ENCODE measurements at places on chromosomes 5 and 9. TPM values are rescaled to one million over a fixed set of nuclear protein-coding genes. Genes with fewer than 3 reads are reported as not detected.

DNA sequence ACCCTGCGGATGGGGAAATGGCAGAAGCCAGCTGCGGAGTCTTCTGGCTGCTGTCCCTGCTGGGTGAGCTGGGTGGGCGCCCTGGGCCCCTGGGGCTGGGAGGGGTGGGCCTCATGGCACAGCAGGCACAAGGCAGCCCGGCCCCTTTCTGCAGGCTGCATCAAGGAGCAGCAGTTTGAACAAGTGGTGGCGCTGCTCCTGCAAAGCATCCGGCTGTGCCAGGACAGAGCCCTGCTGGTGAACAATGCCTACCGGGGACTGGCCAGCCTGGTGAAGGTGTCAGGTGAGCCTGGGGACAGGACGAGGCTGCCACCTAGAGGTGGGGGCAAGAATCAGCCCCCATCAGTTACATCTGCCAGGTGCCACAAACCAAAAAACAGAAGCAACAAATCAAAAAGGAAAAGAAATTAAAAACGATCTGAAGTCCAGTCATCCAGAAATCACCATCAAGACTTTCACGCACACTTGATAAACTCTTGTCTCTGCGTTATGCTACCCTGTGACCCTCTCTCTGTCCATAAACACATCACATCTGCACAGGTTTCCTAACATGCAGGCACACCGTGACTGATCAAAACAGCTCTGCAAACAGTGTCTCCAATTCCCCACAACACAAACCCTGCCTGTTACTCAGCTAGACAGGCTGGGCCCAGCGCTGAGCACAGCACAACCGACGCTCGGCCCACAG is 13.9 kb downstream of the REXO4 start:
- no peak overlapping the region for H3K27ac ChIP-seq
- H3K4me1 ChIP-seq = no peaks in the 10 kb centered on the region
- no peaks in the 10 kb centered on the region for H3K27me3 ChIP-seq
- no peak overlapping the region for H3K4me3 ChIP-seq
- DNase-seq = no peak

- no peaks in the 10 kb centered on the region for H3K36me3 ChIP-seq
- H3K4me1 ChIP-seq = peaks cover 4% of the 10 kb centered on the region
- no peak for DNase-seq
- H3K27me3 ChIP-seq = no peaks in the 10 kb centered on the region
- no peak overlapping the region for H3K27ac ChIP-seq
These were observed 42.0 kb downstream of the SUB1 start for GRCh38 chr5:32627219-32627870.

AIF1L gene
- 38.1 TPM for total RNA-seq

DNA sequence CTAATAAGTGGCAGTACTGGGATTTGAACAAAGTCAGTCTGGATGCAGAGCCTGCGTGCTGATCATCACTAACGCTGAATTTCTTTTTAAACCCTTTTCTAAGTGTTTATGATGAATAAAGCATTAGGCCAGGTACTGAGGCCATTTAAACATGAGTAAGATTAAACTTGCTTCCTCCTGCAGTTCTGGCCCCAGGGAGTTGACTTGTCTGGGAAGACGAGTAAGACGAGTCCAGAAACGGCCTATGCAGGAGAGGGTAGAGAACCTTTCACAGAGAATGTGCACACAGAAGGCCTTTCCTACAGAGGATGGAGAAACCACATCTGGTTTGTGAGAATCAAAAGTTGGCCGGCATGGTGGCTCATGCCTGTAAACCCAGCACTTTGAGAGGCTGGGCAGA is 42.9 kb downstream of the SPRY4 start:
- DNase-seq = no peak
- H3K27me3 ChIP-seq = no peaks in the 10 kb centered on the region
- no peaks in the 10 kb centered on the region for H3K4me1 ChIP-seq

CCL21 gene
- total RNA-seq = 29.1 TPM

DNA sequence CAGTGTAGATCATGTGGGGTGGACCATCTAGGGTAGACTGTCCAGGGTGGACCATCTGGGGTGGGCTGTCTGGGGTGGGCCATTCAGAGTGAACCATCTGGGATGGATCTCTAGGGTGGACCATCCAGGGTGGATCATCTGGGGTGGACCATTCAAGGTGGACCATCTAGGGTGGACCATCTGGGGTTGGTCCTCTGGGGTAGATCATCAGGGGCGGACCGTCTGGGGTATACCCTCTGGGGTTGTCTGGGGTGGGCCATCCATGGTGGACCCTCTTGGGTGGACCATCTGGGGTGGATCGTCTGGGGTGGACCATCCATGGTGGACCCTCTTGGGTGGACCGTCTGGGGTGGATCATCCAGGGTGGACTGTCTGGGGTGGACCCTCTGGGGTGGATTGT is 64.3 kb downstream of the KCNT1 start:
- no peaks in the 10 kb centered on the region for H3K36me3 ChIP-seq
- no peak overlapping the region for H3K4me3 ChIP-seq
- H3K27me3 ChIP-seq = no peaks in the 10 kb centered on the region
- H3K4me1 ChIP-seq = no peaks in the 10 kb centered on the region
- DNase-seq = no peak
- no peak overlapping the region for H3K27ac ChIP-seq

TMC1 gene
- total RNA-seq = 2.9 TPM

DNA sequence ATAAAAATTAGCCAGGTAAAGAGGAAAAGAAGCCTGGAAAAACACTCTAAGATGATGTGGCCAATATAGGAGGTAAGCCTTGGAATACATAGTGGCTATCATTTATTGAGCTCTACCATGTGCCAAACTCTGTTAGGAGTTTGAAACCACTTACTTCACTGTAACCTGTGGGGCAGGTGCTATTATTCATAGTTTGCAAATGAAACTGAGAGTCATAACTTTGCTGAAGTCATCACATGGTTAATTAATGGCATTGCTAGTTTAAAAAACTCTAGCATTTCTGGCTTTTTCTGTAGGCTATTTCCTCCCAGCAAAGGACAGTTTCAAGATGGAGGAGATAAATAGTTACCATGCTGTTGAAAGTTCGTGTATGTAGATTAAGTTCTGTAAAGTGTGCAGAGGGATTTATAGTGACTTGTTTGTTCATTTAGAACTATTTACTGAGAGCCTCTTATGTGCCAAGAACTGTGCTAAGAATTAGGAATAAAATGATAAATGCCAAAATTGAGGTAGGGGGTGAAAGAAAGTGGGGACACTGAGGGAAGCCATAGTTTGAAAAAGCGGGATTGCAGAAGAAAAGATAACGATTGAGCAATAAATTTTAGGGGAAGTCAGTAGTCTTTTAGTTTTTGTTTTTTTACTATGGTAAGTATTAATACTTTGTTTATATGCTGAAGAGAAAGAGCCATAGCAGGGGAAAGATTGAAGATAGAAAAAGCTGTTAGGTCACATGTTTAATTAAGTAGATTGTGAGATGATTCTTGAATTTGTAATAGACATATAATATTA is 57.2 kb downstream of the WDR70 start:
- DNase-seq = no peak
- peaks cover 1% of the 10 kb centered on the region for H3K4me1 ChIP-seq
- no peak overlapping the region for H3K4me3 ChIP-seq
- H3K36me3 ChIP-seq = no peaks in the 10 kb centered on the region
- no peaks in the 10 kb centered on the region for H3K27me3 ChIP-seq

- no peaks in the 10 kb centered on the region for H3K4me1 ChIP-seq
- H3K27me3 ChIP-seq = no peaks in the 10 kb centered on the region
- H3K36me3 ChIP-seq = no peaks in the 10 kb centered on the region
- no peak overlapping the region for H3K27ac ChIP-seq
These were observed 25.2 kb downstream of the NEURL1B start for GRCh38 chr5:172666251-172666650.

DNA sequence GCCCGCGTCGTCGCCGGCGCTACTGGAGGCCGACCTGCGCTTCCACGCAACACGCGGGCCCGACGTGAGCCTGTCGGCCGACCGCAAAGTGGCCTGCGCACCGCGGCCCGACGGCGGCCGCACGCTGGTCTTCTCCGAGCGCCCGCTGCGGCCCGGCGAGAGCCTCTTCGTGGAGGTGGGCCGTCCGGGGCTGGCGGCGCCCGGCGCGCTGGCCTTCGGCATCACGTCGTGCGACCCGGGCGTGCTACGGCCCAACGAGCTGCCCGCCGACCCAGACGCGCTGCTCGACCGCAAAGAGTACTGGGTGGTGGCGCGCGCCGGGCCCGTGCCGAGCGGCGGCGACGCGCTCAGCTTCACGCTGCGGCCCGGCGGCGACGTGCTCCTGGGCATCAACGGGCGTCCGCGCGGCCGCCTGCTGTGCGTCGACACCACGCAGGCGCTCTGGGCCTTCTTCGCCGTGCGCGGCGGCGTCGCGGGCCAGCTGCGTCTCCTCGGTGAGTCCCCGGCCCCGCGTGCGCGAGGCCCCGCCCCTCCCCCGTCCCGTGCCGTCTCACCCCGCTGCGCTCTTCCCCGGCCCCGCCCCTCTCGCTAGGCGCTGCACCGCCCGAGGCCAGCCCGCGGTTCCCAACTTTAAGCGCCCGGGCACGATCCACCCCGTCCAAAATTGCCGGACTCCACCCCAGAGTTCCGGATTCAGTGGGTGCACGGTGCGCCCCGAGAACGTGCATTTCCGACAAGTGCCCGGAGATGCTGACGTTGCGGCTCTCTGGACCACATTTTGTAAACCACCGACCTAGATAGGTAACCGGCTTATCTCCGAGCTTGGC is 42.8 kb downstream of the NEURL1B start:
- no peak overlapping the region for H3K27ac ChIP-seq
- DNase-seq = peak; percentile 73
- H3K36me3 ChIP-seq = no peaks in the 10 kb centered on the region
- H3K27me3 ChIP-seq = no peaks in the 10 kb centered on the region
- no peak overlapping the region for H3K4me3 ChIP-seq
- H3K4me1 ChIP-seq = no peaks in the 10 kb centered on the region

DNA sequence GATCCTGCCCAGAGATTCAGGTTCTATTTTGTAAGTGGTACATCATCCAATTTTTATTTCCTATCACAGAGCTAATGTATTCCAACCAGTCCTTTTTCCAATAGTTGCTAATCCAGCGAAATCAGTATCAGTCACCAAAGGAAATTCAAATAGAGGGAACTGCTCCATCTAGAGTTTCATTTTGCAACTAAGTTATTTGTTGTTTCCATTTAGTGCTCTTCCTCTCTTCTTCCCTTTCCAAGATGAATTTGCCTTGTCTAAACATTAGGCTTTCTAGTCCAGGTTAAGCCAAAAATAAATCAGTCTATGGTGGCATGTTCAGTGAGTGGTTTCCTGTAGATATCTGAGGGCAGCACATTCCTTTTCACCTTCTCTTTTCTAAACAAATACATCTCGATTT is 79.8 kb upstream of the SPATA31D4 start:
- no peaks in the 10 kb centered on the region for H3K4me1 ChIP-seq
- no peak overlapping the region for H3K27ac ChIP-seq
- H3K27me3 ChIP-seq = no peaks in the 10 kb centered on the region

DNA sequence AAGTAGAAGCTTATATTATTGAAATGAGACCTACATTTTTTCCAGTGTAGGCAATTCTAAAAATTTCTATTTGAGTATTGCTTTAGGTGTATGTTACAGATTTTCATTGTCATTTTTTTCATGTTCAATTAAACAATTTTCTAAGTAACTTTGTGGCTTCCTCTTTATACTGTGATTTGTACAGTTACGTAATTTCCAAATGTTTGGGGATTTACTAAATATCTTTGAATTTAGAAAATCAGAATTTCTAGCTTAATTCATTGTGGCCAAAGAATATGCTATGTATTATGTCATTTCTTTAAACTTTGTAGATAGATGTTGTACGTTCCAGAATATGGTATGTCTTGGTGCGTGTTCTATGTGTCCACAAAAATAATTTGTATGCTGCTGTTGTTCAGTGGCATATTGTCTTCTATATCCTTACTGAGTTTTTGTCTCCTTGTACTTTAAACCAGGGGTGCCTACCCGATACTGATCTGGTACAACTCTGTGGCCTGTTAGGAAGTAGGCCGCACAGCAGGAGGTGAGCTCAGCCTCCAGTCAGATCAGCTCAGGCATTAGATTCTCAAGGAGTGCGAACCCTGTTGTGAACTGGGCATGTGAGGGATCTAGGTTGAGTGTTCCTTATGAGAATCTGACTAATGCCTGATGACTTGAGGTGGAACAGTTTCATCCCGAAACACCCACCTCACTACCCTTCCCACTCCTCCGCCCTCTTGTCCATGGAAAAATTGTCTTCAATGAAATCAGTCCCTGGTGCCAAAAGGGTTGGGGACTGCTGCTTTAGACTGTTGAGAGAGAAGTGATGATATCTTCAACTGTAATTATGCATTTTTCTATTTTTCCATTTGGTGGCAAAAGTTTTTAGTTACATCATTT is 63.5 kb downstream of the UBE2R2 start:
- H3K27ac ChIP-seq = no peak overlapping the region
- no peak for DNase-seq
